ENCODE measurements at places on chromosomes 6 and 20.

- no peak for DNase-seq
These were observed 202.8 kb downstream of the CD83 start for GRCh38 chr6:14320332-14320731.

- peak; percentile 78 for DNase-seq
These were observed 164.9 kb upstream of the HEY2 start for GRCh38 chr6:125584468-125584939.

- DNase-seq, result no peak
These were observed 62.9 kb upstream of the ARG1 start for GRCh38 chr6:131510094-131510493.

- DNase-seq, result no peak
These were observed 29.1 kb upstream of the YWHAB start for GRCh38 chr20:44856442-44856841.

GRCh38 chr6:35541836-35542235, 29.1 kb upstream of the TULP1 start:
- no peak for DNase-seq

GRCh38 chr6:21856844-21857243, 263.3 kb downstream of the SOX4 start:
- DNase-seq, result no peak

GRCh38 chr20:673603-674001, 2.0 kb downstream of the SCRT2 start:
- DNase-seq, result peak; percentile 52

GRCh38 chr6:34552620-34553019, 3.5 kb downstream of the SPDEF start:
- DNase-seq, result no peak

DNA sequence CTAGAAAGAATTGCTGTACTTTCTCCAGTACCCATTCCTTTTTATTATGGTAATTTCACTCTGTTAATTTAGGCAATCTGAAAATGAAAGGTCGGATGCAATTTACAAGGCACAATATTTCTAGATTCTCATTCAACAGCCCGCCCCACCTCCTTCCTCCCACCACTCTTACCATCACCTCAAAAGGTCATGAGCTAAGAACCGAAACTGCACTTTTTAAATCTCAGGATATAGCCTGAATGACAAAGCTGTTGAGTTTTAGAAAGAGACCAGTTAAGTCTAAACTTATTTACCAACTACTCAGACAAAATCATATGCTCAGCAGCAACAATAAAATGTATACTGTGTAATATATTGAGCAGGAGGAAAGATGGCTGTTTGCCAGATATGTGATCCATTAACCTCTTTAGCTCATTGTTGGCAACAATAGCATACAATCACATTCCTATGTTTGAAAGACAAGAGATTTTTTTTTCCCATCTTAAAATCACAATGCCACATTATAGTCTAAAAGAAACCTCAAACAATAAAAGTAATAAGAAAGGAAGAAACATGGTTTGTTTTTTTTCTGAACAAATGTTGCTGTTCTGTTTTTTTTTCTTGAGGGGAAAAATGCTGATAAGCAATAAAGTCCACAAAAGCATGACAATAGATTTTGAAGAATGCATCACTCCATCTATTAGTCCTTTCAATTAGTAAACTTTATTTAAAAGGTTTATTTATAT, 1.6 kb upstream of the HS3ST5 start:
- no peak for DNase-seq

- DNase-seq, result no peak
These were observed 23.0 kb upstream of the IER3 start for GRCh38 chr6:30767158-30767943.

GRCh38 chr6:133553652-133554051, 312.5 kb downstream of the EYA4 start:
- no peak for DNase-seq

- DNase-seq, result no peak
These were observed 80.7 kb downstream of the ANKRD60 start for GRCh38 chr20:58147628-58148370.

DNA sequence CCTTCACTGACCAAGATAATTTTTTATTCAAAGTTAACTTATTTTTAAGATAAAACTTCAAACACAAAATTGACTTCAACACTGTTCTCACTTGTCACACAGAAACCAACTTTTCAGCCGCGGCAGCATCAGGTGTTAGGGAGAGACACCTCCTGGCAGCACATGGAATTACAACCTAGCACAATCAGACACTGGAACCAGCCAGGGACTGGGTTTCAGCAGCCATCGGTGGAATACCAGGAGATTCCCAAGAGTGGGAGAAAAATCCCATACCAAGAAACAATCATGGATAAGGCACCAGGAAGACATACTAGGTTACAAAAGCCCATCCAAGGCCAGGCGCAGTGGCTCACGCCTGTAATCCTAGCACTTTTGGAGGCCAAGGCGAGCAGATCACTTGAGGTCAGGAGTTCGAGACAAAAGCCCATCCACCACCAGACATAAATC, 70.0 kb downstream of the SNX5 start:
- peak; percentile 69 for DNase-seq

DNA sequence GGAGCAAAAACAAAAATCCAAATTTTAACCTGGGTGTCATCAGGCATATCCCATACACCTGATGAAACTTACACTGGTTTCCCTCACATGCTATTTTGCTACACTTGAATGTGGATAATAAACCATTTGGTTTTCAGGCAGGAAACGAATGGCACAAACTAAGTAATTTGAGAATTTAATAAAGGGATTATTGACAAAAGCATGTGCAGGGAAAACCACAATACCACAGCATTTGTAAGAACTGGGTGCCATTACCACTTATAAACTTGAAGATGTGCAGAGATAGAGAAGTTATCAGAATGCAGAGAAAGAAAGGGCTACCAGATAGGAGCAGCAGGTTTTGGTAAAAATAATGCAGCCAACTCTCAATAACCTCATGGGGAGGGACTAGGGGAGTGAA, 151.2 kb downstream of the RFX6 start:
- DNase-seq, result no peak

DNA sequence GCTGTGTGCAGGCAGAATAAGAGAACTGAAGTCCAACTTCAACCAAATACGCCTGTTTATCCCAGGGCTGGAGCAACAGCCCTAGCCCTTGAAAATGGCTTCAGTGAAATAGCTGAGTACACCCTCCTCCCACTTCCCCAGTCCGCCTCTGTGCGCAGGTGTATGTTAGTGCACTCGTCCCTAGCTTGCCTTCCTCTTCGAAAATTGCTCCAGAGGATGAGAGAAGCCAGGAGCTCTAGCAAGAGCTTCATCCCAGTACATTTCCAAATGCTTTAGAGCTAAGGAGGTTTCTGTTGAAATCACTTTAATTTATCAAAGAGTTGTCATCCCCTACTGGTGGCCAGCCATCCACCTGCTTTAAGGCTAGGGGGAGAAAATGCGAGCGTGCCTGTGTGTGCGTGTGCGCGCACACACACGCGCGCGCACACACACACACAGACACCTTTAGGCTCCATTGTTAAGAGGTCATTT, 5.4 kb upstream of the POU3F2 start:
- DNase-seq, result peak; percentile 8

DNA sequence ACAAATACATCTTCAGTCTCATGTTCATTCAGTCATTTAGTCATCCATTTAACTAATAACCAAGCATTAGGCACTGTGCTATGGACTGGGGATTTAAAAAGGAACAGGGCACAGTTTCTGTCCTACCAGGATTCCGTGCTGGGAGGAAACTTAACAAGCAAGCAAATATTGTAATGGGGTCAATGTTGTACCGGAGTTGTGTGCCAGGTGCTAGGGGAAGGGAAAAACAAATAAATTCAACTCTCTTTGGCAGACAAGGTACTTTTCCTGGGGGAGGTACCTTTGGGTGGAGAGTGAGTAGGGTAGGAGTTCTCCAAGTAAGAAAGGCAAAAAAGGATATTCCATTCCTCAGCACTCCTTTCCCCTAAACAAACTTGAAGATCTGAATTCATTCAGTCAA, 90.3 kb downstream of the OLIG3 start:
- DNase-seq, result no peak

DNA sequence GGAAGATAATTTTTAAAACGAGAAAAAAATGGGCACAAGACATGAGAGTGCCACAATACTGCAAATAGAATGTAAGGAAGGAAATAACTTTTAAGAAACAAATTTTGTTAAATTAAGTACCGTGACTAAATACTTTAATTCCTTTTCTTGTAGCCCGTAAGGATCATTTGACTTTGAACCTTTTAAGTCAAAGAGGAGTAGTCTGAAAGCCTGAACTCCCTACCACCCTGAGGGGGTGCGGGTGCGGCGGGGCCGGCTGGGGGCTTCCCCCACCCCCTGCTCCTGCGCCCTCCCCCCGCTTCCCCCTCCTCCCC, 231 bp upstream of the PHACTR2 start:
- no peak for DNase-seq

DNA sequence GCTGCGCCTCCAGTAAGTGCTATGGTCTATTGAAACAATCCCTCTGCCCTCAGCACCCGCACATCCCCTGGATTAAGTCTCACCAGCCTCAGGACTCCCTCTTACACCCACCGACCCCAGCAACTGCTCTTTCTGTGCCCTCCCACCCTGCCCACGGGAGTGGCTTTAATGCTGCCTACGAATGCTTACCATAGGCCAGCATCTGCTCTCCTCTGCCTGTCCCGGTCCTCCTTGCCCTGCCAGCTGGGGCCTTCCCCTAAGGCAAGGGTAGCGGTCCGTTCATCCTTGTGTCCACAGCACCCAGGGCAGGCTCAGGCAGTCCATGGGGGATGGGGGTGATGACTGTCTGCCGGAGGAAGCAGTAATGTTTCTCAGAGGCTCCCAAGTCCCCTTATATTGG, 4.1 kb downstream of the EBF4 start:
- no peak for DNase-seq

DNA sequence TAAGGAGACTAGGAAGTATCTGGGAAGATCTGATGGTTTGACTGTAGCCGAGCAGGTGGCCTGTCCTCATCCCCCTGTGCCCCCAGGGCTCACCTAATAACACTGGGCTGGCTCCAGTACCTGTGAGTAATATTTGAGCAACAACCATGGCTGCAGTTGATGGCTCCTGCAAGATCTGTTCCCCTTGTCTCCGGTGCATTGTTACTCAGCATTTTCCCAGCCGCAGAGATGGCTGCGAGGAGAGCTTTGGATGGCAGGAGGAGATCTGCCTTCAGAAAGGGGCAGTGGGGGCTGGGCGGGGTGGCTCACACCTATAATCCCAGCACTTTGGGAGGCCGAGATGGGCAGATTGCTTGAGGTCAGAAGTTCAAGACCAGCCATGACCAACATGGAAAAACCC, 39.3 kb downstream of the PTK7 start:
- DNase-seq, result no peak

DNA sequence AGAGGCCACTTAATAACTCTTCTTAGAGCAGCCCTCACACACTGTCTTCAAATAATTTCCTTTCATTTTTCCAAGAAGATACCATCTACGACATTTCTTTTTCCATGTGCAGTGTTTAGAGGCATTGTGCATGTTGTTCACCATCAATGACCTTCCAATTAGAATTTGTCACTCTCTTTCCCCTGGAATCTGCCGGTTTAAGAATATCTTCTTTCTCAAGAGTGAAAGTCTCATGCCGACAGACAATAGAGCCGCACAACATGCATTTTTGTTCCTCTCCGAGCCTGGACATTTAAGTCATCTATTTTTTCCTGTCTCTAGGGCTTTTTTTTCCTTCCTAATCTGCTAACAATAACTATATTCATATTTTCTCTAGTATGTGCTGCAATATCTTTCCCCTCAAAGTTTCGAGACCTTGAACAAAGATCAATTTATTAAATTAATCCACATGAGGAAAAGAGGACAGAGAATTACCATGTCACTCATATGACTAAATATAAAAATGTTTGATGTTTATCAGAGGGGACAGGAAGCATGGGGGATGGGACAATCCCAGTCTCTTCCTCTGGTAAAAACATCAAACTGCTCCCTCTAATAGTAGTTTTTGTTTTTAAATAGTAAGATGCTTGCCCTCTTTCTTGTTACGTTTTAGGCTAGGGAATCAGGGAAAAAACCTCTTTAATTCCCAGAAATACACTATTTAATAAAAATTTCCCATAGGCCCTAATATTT, 893.4 kb downstream of the C6orf118 start:
- DNase-seq, result no peak

GRCh38 chr20:57587989-57588377, 27.1 kb downstream of the PCK1 start:
- no peak for DNase-seq

- DNase-seq, result no peak
These were observed 302.2 kb downstream of the QKI start for GRCh38 chr6:163716690-163717089.

GRCh38 chr6:111087106-111087835, at the start of gene SLC16A10:
Gene SLC16A10 (plus strand): TSS chr6:111087503. CDS start chr6:111087753, 250 bp downstream.
- DNase-seq, result peak; percentile 91

DNA sequence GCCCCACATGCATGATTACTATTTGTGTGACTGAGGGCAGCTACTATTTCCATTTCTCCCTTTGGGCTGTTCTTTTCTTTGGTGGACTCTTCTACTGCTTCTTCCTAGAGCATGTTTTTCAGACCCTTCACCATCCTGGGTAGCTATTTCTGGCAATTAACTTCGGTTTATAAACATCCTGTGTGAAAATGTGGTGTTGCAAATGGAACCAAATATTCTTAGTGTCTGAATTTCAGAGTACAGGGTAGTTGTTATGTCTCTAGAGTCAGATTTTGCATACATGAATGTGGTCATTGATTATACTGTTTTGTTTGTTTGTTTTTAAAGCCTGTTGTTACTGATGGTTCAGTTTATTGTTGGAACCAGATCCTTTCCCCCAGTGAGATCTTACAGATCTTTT, 49.7 kb downstream of the PROKR2 start:
- DNase-seq, result no peak

DNA sequence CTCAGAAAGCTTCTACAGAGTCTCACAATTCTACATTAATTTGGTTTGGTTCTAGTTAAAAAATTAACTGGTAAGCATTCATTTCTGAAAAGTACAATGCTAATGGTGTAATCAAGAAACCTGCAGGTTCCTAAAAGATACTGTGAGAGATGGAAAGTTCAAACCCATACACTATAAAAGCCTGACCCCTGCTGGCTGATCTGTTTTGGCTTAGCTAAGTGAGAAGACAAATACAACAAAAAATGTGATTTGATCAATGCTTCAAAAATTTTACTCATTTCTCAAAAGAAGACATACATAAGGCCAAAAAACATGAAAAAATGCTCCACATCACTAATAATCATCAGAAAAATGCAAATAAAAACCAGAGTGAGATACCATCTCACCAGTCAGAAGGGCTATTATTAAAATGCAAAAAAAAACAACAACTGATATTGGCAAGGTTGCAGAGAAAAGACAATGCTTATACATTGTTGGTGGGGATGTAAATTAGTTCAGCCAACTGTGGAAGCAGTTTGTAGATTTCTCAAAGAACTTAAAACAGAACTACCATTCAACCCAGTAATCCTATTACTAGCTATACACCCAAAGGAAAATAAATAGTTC, 102.8 kb downstream of the MOXD1 start:
- DNase-seq, result no peak

All from posterior cingulate gyrus (tissue), 11 donors.